ENCODE measurements at places on chromosomes 7 and 10.

DNA sequence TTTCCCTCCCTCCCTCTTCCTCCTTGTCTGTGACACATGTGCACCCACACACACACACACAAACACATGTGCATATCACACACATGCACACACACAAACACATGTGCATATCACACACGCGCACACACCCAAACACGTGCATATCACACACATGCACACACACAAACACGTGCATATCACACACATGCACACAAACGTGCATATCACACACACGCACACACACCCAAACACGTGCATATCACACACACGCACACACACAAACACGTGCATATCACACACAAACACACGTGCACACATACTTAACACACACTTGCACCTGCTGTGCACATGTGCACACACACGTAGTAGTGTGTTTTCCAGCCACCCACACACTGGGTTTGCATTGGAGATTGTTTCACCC is 29.4 kb upstream of the KNDC1 start:
- DNase-seq, result no peak

DNA sequence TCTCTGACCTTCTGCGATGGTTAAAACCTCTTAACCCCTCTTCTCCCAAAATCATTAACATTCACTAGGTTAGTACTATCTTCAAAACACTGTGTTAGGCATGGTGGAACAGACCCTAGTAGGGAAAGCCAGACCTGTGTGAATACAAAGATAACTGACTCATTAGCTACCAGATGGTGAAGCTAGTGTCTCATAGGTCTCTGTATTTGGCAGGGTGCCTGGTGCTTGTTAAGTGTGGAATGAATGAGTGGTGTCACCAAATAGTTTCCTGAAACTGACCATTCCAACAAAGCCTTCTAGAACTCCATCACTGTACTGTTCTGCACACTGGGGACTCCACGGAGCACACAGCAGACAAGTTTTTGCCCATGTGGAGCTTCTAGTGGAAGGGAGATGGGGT is 27.7 kb upstream of the TM9SF3 start:
- no peak for DNase-seq

- no peak for DNase-seq
These were observed 95.4 kb downstream of the RAB18 start for GRCh38 chr10:27599546-27599945.

DNA sequence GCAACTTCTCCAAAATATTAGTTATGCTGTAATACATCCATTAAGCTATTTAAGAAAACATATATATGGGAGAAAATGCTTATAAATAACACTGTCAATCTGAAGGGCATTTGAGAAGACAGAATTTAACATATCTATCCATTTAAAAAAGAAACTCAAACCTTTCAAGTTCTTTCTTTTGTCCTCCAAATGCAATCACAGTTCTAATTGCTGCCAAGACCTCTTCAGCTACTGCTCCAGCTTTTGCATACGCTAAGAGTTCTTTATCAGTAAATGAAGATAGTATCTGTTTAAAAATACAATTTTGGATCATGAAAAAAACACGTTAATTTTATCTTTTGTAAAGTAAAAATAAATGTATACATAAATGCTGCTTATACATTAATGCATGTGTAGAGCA is 39.6 kb downstream of the ABCB1 start:
- DNase-seq, result no peak

DNA sequence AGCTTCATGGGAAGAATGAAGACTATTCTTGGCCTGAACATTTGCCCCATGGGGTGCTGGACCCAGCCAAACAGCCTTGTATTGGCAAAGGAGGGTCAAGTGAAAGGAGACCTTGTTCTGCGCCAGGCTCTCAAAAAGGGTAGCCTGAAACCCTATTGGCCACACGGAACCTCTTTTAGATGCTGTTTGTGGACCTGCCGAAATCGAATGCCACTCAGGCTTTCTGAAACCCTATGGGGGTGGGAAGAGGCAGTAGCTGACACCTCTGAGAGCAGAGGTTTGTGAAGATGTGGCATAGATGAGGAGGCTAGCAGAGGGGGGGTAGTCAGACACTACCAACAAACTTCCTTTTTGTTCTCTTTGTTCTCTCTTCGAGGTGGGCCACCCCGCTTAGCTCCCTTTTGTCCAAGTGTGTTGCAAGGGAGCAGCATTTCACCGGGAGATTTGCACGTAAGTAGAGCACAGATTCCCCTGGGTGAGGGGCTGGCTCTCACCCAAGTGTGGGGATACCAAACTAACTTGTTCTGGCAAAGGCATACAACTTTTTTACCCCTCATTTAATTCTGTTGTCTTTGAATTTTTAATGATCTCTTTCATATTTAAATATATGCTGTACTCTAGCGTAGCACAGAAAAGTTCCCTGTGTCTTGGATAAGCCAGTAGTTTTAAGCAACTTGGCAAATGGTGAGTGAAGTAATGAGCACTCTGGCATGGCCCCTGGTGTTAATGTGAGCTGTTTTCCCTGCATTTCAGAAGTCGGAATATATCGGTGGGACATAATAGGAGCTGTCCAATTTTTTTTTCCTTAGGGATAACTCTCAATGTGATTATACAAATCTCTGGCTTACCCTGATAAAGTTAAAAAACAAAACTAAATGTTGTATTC is 107.7 kb downstream of the SEPTIN7 start:
- no peak for DNase-seq

DNA sequence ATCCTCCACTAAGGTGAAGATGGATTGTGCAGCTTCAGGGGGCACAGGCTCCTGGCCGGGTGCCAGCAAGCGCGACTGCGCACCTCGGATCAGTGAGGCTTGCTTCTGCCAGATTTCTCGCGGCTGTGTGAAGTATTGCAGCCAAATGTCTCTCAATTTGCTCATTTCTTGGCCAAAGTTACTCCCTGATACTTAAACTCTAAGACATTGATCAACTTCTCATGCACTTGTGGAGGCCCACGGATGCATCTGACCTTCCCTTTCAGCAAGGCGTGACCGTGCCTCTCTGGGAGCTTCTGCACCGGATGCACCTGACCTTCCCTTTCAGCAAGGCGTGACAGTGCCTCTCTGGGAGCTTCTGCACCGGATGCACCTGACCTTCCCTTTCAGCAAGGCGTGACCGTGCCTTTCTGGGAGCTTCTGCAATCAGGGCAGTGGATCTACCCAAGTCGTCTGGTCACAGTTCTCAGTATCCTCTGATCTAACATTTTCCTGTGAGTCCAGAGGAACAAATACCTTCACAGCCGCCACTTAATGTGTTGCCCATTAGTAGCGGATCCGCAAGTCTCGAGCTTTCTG is 248.3 kb downstream of the ADARB2 start:
- DNase-seq, result no peak

GRCh38 chr7:78185149-78185745 is 386.7 kb downstream of the PHTF2 start:
- DNase-seq, result no peak

GRCh38 chr7:84123965-84124547 is 70.5 kb downstream of the SEMA3A start:
- DNase-seq, result no peak

DNA sequence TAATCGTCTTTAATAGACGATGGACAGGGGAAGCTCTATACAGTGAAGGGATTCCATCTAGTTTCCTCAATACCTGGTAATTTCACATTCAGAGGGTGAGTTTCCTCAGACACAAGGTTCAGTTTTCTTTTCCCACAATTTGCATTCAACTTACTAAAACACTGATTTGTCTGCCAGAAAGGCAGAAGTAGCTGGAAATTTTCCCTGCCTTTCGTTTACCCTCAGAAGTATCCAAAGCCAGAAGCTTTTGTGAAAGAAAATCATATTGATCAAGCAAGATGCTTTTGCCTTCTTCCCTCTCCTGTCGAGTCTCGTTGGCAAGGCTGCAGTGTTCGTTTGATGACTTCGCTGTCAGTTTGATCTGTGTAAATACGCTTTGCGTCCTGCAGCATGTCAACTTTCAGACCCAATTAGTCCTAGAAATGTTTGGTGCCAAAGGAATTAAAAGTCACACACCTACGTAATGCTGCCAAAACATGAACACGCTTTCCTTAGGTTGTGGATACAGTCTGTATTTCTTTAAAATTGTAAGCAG is 631.9 kb upstream of the FOXK1 start:
- DNase-seq, result no peak

DNA sequence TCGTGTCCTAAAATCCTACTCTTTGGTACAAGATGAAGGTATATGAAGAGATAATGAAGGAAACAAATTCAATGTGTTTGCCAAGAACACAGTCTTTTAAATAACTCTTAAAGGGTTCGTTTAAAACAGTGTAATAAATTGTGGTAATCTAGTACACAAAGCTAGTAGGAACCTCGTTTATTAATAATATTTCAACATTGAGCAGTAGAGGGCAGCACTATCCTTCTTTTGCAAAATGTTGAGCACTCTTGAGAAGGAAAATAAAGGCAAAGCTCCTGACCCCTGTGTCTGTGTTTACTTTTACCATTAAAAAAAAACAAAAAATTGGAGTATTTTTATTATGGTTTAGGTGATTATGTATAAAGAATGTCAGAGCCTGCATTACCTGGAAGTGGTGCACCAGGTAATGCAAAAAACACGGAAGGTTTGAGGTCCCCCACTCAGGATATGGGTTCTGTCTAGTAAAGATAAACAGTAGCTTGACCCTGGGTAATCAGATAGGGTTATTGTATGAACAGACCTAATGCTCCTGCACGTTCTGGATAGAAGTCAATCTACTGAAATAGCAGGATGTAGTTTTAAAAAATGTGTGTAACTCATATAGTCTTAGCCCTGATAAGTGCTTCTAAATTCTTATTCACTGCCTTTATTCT is 5.7 kb upstream of the GOT1 start:
- DNase-seq, result no peak

DNA sequence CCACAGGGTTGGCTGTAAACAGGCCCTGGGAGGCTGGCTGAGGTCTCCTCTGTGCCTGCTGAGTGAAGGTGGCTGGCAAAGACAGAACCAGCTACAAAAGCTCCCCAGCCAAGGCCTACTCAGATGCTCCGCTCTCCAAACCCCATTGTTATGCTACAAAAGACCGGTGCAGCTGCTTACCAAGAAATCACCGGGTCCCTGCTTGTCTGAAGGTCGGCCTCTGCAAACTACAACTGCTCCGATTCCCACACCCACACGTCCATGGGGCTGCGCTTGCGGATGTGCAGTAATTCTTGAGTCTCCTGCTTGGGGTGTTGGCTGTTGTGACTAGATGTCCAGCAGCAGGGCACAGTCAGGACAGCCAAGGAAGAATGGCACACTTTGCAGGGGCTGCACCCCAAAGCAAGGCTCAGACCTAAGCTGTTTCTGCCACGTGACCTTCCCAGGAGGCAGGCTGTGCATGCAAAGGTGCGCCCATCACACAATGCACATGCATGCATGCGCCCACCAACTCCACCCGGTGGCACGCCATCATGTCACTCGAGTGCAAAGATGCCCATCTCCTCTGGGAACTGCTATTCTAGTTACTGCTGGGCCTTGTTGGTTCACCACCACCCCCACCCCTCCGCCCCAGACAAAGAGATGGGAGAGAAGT is 97.8 kb downstream of the OAT start:
- no peak for DNase-seq

DNA sequence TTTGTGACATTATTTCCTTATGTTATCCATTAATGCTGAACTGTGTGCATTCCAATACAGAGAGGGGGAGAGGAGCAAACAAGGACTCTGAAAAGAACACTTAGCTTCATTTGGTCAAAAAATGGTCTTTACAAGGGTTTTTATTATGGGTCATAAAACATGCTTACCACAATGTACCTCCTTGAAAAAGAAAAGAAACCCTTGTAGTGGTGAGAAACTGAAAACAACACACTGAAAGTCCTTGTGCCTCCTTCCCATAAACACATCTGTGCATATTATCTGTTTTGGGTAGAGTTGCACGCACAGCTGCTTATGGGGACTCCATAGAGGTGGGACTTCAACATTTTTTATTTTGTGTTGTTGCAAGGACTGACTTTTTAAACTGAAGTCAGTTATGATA is 98.7 kb downstream of the CDK6 start:
- DNase-seq, result no peak

DNA sequence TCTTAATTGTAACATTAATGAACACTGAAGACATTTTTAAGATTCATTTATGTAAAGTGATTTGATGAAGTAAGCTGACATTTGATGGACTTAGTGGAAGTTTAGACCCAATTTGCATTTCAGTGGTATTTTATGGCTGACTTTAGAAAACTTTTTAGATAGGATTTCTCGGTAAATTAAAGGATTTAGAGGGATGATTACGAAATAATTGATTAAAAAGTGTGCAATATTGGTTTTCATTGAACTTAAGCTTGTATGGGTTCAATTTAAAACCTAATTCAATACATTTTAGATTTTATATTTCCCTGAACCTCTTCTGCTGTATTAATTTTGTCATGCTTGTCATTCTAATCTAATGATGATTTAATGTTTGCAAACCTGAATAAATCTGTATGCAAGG is 135.1 kb downstream of the SDK1 start:
- DNase-seq, result no peak

GRCh38 chr10:123966896-123967231 is 75.3 kb upstream of the CPXM2 start:
- DNase-seq, result no peak

- no peak for DNase-seq
These were observed 556.1 kb downstream of the TYW1 start for GRCh38 chr7:67552738-67553137.

DNA sequence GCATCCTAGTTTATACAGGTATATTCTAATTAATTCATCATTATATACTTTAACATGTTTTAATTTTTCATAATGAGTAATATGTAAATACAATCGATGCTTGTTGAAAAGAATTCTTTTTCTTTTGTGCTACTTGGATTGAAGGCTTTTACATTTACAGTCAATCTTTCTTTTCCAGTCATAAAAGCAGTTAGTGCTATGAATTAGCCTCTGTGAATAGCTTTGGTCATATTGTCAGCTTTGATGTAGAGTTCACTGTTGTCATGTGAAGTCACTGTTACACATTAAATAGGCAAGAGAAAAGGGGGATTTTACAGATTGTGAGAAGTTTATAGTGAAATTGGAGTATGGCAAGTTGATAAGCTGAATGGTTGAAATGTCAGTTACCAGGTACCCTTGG is 103.3 kb upstream of the FAM133B start:
- no peak for DNase-seq

- DNase-seq, result no peak
These were observed 407.0 kb downstream of the HTR7 start for GRCh38 chr10:90450797-90451196.

- DNase-seq, result no peak
These were observed 8.6 kb downstream of the CRYGN start for GRCh38 chr7:151431281-151431767.

DNA sequence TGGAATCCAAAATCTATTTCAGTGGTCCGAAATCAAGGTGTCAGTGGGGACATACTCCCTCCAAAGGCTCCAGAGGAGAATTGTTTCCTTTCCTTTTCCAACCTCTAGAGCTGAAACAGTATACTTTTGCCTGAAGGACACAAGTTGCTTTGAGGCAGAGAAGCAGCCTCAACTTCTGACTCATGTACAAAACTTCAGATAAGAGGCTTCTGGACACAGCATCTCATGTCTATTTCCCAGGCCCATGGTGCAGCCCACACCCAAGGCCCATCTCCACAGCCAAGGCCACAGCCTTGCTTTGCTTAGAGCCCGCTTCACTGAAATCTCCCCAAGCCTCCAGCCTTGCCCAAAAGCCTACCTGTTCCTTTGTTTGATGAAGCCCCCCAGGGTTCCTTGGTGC is 68.9 kb downstream of the ZNF467 start:
- no peak for DNase-seq

- no peak for DNase-seq
These were observed 393.5 kb downstream of the GFRA1 start for GRCh38 chr10:115879372-115880089.
